ENCODE measurements at places on chromosomes 1 and 21. TPM values are rescaled to one million over a fixed set of nuclear protein-coding genes. Genes with fewer than 3 reads are reported as not detected.

The ADGRL4 gene
- polyA plus RNA-seq: 22.0 TPM

The CLIC6 gene
- polyA plus RNA-seq: 2.3 TPM

- DNase-seq: no peak
Measured at GRCh38 chr1:16165548-16165947, 9.7 kb upstream of the EPHA2 start.

GRCh38 chr21:33690874-33691273, 48.6 kb downstream of the ITSN1 start:
- DNase-seq: no peak

DNA sequence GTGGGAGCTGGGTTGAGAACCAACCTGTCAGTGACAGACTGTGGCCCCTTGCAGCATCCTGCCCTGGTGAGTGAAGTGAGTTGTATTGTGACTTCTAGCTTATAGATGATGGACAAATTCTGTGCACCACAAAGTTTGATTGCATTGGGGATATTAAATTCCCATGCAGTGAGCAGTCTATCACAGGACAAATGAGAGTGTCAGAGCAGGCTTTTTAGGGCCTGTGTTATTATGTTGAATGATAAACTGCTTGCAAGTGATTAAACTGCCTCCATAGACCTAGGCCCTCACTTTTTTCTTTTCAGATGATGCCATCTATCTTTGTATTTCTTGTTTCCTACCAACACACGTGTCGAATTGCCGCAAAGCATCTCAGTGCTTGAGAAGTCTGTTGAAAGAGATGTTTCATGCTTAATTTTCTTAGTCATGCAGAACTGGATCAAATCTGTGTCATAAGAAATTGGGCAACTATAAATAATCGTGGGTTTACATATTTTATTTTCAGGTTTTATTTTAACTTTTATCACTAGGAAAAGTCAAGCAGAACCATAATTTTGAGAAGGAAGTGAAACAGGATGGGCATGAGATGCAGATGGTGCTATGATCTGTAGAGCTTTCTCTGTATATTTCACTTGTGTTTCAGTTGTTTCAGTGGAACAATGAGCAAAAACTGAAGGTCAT, 199.2 kb downstream of the S1PR1 start:
- DNase-seq: no peak

DNA sequence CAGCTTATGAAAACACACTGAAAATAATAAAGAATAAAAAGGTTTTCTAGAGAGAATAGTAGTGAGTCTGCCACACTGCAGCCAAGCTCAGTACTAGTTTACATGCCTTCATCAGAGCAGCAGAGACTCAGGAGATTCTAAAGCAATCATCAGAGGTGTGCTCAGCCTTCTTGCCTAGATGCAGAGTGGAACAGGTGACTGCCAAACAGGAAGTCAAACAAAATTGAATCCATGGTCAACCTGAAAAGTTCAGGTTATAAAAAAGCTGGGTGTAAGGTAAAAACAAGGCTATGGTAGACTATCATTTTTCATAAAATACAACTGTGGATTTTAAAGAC, 165.3 kb upstream of the C1orf105 start:
- no peak for DNase-seq

GRCh38 chr1:10383630-10384029, 15.2 kb upstream of the PGD start:
- no peak for DNase-seq

GRCh38 chr1:93723110-93723509, 41.5 kb upstream of the BCAR3 start:
- no peak for DNase-seq

GRCh38 chr1:156750711-156751450, 594 bp downstream of the HDGF start:
- no peak for DNase-seq

DNA sequence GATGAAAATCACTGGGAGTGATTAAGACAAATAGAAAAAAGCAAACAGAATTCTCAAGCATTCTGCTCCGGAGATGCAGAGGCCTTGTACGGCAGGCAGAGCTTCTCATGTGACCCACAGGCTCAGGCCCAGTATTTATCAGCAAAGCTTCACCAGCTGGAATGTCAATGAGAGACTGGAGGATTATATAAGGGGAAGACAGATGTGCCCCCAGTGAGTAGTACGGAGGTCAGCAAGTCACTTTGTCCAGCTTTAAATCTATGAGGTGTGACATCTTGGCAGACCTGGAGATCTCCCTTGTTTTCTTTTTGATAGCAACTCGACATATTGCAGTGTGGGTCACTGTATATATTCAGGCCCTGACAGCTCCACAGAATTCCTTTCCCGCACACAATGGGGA, 106.8 kb downstream of the HHIPL2 start:
- DNase-seq: peak; percentile 30

GRCh38 chr1:20185834-20186782, at the start of the genes PLA2G2C and UBXN10:
Gene PLA2G2C, minus strand, starts transcription at chr1:20186518. Its CDS starts 9,155 bp downstream, at chr1:20177363.
Gene UBXN10, plus strand, starts transcription at chr1:20186096. Its CDS starts 4,466 bp downstream, at chr1:20190562.
- peak; percentile 71 for DNase-seq

Measured in left kidney (tissue), 8 donors.